ENCODE measurements at places on chromosomes 16 and 17.
A peak's percentile ranks its signal among the peaks of the same experiment; 100 is the strongest.

GRCh38 chr16:49602201-49602975 lies 228.8 kb downstream of the C16orf78 start:
- DNase-seq = no peak

- DNase-seq = no peak
Observed at GRCh38 chr16:81651758-81652718, 127.1 kb upstream of the PLCG2 start.

GRCh38 chr17:62167076-62167475 lies 102.0 kb upstream of the MED13 start:
- DNase-seq = no peak

GRCh38 chr16:50103764-50104163 lies 38.0 kb downstream of the HEATR3 start:
- peak; percentile 8 for DNase-seq

GRCh38 chr16:54504372-54504771 lies 217.8 kb upstream of the IRX3 start:
- no peak for DNase-seq

Data from AML-193 (cell line).